Activated naive CD4-positive, alpha-beta T cell (primary cell): ENCODE measurements at places on chromosomes 5 and 9.

DNA sequence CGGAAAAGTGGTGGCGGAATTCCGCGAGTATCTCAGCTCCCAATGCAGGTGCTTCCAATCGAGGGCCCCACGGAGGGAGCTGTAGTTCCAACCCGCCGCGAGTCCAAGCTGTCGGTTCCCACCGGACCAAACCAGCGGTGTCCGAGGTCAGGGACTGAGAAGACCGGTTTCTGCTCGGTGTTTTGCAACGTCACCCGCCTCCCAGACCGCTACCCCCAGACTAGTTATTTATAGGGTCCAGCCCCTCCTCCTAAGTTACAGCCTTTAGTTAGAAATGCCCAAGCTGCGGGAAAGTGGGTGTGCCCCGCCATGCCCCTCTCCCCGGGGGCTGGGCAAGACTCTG, 677 bp upstream of the MYORG start:
- no peak for DNase-seq

GRCh38 chr5:142445266-142445665, 120.4 kb upstream of the SPRY4 start:
- DNase-seq: no peak

GRCh38 chr9:81559709-81560108, 129.6 kb downstream of the TLE1 start:
- DNase-seq: no peak

DNA sequence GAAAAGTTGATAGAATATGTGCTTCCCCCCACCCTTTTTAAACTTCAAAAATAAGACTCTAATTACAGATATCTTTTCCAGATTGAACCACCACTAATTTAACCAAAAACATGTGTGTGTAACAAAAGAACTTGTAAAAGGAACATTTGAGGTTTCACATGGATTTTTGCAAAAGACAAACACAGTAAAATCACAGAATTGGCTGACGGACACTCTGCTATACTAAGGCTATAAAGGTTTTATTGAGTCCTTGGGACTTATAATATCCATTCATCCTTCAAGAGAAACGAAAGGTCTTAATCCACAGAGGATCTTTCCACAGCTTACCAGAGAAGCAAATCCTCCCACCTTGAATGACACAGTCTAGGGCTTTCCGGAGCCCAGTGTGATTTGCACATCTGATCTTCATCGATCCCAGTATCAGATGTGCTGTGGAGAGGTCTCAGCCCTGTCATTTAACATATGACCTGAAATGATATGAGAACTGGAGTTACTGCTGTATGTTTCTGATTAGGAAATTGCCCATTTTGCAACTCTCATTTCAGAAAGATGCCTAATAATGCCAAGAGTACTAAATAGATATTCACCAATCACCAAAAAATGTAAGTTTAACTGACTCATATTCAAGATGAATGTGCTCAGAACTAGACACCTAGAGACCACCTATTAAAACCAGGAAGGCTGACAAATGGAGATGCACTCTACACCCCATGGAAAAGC, 256.5 kb upstream of the FBXL7 start:
- DNase-seq: no peak

GRCh38 chr9:1087120-1087881, 37.1 kb downstream of the DMRT2 start:
- no peak for DNase-seq

DNA sequence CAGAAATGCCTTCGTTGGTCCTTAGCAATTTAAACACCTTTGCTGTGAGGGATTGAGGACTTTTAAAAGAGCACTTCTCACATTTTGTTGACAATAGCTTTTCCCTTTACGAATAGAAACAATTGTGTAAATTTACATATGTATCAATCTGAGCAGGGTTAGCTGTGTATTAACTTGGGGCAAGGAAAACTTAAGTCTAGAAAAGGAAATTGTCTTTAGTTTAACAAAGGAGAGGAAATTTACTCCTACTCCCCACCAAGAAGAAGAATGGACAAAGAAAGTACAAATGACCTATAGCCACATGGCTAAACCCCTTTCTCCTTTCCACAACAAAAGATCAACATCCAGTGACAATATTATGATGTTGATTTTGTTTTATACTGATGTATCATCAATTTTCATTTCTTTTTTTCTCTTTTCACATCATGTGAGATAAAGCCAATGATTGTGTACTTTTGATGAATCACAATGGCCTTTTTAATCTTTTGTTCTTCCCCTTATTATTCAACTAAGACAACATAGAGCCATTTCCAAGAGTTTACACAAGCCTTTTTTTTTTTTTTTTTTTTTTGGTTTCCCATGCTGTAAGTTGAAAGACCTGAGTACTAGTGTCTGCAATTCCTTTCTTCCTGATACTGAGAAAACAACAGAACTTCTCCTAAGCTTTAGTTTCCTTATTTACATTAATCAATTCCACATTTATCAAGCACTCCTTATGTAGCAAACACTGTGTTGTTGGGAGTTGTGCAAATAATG, 19.0 kb downstream of the FOXB2 start:
- no peak for DNase-seq

DNA sequence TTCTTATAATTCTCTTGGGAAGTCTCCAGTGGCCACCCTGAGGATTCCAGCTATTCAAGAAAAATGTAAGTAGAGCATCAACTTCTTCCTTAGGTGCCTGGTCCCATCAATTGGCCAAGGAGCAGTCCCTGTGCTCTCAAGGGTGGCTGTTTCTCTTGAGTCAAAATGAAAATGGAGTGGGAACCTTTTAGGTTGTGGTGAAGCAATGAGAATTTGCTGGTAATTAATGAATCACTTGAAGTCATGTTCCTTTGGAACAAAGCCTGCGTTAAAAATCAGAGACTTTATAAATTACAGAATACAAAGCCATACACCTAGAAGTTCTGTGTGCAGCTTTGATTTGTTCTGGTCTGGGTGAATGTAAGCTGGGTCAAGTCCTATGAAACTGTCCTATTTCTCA, 48.9 kb downstream of the IL31RA start:
- DNase-seq: no peak

DNA sequence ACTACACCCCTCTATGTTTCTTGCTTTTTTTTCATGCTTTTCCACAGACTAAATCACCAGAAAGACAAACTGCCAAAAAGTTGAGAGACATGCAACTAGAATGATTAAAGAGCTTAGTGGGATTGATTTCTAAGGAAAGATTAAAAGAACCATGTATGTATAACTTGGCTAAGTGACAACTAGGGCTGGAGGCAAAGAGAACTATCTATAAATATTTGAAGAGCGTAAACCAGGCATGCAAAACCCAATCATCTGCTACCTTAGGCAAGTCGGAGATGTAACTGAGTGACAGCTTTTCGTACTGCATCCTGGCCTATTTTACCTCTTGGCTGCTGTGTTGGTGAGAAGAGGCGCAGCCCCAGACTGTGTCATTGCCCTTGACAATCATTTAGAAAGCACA, 121.0 kb upstream of the TLX3 start:
- DNase-seq: no peak

GRCh38 chr5:77859306-77859705, 83.2 kb upstream of the TBCA start:
- DNase-seq: no peak

DNA sequence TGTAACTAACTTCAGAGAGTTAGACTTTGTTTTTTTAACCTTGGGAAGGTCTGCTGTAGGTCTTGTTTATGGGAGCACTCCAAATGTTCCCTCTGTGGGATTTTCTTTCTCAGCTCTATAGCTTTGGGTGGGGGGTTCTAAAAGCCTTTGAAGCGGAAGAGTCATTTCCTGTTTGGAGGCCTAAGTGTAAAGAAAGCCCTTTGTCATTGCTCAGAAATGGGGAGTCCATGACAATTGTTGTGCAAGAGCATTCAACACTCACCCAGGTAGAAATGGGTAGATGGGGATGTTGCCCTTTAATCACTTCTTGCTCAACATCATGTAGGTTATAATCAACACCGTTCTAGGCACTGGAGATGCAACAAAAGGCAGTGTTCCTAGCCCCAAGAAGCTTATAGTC, 30.3 kb upstream of the MAST4 start:
- no peak for DNase-seq

- DNase-seq: no peak
These were observed 79.5 kb upstream of the LHFPL2 start for GRCh38 chr5:78727786-78728761.

DNA sequence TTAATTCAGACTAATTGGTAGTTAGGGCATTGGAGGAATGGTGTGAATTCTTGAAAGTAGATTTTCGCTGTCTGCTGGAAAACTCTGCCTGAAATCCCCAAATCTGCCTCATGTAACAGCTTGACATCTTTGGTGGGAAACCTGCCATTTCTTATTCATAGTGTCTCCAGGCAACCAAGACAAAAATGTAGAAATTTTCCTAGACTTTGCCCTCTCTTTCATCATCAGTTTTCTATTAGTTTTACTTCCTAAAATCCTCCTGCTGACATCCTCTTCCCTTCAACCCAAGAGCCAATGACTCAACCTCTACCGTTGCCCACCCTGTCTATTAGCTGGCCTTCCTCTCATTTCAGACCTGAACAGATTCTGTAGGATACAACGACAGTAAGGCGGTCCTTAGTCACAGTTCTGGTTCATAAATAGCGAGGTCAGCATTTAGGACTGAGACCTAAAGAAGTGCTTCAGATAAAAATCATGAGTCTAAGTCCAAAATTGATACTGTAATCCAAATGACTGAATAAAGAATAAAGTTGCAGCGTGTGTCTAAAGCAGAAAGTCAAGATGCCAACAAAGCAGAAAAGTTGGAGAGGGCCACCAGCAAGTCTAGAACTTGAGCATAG, 133.9 kb downstream of the MUSK start:
- DNase-seq: no peak

GRCh38 chr5:111779922-111780292, 22.9 kb upstream of the NREP start:
- no peak for DNase-seq

DNA sequence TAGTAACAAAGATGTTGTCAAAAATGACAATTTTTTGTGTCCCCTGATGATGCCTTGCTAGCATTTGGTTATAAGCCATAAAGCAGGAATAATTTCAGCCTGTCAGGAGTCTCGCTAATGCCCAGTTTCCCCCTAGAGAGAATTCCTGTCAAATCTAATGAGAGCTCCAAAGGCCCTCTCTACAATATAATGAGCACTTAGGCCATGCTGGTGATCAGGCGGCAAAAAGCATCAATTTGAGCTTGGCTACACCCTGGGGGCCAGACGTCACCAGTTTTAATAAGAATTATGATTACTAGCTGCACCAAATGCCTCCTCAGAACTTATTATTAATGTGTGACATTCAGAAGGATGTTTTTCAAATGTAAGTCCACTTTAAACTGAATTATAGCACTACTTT, 6.1 kb downstream of the TLE1 start:
- no peak for DNase-seq

- no peak for DNase-seq
These were observed 28.4 kb downstream of the PAPPA start for GRCh38 chr9:116181853-116182610.

DNA sequence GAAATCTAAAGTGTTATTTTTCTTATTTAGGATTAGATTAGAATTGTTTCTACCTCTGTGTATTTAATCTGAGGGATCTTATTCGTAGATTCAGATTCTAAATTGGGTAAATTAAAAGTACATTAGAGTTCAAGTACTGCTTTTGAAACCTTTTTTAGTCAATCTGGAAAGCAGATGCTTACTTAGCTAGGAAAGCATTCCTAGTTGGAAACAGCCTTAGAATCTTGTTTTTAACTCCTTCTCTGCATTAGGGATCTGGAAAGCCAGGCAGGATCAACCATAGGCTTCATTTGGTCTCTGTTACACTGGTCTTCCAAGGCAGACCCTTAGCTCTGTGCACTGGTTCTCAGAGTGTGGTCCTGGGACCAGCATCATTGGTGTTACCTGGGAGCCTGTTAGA, 247.4 kb downstream of the NR3C1 start:
- DNase-seq: no peak

- no peak for DNase-seq
These were observed 78.4 kb downstream of the SLC38A9 start for GRCh38 chr5:55633574-55634208.

DNA sequence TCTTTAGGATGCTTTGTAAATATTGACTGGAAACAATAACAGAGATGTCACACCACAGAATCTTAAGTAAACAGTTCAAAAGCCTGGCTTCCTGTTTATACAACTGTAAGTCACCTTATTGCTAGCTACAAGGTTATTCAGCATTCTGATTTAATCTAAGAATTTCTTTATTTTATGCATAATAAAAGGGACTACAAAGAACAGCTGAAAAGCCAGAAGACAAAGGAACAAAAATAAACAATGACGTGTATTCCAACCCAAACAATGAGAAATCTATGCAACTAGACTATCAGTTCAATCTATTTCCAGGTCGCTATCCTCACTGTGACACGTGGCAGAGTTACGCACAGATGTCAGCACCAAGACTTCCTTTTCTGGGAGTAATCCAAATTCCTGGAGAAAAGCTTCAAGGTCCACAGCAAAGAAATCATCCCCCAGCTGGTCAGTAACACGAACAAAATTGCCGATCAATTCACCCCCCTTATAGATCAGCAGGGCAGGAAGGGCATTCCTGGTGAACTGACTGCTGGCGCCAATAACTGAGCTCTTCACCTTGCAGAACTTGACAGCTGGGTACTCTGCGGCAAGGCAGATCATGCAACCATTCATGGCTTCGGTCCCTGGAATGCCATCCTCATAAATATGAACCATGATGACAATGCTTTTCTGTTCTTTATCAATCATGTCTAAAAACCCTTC, 8.4 kb downstream of the PDCL start:
- DNase-seq: no peak

DNA sequence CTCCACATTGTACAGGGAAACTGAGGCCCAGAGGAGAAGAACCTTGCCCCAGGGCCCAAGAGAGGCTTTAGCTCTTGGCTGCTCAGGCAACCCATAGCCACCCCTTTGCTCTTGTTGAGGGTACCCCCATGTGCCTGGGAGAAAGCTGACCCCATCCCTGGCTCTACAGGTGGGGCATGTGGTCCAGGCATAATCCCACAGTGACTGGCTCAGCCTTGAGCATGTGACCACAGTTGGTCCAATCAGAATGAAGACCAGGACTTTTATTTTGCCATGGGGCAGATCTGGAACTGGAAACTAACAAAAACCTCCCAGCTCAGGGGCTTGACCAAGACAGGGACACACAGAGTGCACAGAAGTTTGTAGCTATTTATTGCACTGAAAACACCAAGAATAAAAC, 29.3 kb downstream of the SLC6A7 start:
- no peak for DNase-seq

DNA sequence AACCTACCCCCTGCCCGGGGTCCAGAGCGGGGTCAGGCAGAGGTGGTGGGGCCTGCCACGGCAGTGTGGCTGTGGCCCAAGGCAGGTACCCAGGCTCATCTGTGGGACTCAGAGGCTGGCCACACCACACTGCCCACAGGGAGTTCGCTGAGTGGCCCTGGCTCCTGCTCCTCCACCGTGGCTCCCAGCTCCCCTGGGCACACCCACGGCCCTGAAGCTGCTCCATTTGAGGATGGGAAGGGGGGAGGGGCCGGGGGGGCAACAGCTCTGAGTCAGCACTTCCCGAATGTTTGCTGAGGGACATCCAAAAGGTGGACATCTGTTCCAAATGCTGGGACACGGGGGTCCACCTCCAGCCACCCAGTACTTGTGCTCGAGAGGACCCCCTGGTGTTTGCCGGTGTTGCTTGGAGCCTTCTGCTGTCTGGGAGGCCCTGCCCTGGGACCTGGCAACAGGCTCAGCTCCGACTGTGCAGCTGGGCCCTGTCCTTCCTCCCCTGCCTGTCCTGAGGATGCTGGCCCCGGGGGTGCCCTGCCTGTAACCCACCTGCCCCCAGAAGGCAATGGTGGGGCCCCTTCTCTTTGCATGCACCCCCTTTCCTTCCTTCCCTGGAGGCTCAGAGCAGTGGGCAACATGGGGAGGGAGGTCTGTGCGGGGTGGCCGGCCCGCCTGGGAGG, 2.5 kb upstream of the NRARP start:
- DNase-seq: no peak

- no peak for DNase-seq
These were observed 75.4 kb upstream of the IL7R start for GRCh38 chr5:35781181-35781790.
